Upper lobe of left lung (tissue), 6 donors: ENCODE measurements at places on chromosomes 16 and 17.

DNA sequence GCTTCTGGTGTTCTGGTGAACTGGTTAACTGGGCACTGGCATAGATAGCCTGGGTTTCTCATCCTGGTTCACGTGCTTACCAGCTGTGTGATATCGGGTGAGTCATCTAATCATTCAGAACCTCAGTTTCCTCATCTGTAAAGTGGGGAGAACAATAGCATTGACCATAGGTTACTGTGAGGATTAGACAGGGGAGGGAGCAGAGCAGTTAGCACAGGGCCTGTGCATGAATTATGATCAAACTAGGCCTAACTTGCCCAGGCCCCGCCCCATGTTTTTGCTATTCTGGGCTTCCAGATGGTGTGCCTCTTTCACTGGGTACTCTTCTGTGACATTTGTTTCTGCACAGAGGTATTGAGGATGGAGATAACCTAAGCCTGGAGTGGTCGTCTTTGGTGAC is 4.6 kb upstream of the KLHL36 start:
- no peak for DNase-seq

GRCh38 chr16:85202631-85203461 is 90.6 kb upstream of the CIBAR2 start:
- peak; percentile 30 for DNase-seq

GRCh38 chr17:75442168-75443103 is 14.0 kb upstream of the TMEM94 start:
- DNase-seq, result no peak

- no peak for DNase-seq
These were observed 5.2 kb upstream of the PLLP start for GRCh38 chr16:57289391-57290257.

DNA sequence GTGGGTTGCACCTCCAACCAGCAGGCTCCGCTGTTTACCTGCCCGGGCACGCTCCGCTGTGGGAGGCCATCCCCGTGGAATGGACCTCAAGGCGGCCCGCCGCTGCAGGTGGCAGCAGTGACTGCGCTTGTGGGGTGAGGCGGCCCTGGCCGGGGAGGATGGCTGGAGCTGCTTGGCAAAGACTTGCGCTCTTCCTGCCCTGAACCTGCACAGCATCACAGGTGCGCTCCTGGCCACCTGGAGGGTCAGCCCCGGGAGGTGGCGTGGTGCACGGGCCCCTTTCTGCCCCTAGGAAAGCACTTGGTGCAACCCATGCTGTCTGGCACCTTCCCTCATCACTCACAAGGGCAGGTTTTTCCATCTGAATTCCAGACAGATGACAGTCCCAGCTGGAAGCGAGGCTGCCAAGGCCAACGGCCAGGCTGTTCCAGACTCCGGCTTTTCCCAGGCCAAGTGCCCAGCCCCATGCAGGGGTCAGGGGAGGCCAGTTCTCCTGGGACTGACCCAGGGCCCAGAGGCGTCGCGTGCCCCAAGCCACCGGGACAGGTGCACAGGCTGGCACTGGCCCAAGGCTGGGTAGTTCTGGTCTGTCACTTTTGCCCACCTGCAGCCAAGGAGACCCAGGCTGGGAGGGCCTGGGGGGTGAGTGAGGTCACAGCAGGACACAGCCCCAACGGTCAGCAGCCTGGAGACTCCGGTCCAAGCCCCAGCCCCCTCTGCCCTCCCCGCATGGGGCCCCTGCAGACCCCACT is 13.3 kb downstream of the UTS2R start:
- DNase-seq, result peak; percentile 89

DNA sequence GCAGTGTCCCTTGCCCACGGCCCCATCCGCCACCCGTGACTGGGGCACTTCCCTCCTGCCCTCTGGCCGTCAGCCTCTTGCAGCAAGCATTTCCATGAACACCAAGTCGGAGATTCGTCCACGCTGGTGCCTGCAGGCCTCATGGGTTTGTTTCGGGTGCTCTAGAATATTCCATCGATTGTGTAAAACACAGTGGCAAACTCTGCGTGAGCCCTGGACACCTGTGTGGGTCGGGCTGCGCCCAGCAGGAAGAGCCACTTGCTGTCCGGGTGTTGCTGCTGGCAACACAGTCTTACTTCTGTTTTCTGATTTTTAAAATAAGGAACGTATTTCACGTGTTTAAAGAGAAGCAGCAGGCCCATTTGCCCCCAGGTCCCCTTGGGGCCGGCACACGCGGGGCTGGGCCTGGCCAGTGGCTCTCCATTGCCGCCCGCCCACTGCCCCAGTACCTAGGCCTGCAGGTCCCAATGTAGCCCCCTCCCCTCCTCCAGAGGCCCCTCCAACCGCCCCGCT is 10.0 kb downstream of the CYBC1 start:
- peak; percentile 40 for DNase-seq

DNA sequence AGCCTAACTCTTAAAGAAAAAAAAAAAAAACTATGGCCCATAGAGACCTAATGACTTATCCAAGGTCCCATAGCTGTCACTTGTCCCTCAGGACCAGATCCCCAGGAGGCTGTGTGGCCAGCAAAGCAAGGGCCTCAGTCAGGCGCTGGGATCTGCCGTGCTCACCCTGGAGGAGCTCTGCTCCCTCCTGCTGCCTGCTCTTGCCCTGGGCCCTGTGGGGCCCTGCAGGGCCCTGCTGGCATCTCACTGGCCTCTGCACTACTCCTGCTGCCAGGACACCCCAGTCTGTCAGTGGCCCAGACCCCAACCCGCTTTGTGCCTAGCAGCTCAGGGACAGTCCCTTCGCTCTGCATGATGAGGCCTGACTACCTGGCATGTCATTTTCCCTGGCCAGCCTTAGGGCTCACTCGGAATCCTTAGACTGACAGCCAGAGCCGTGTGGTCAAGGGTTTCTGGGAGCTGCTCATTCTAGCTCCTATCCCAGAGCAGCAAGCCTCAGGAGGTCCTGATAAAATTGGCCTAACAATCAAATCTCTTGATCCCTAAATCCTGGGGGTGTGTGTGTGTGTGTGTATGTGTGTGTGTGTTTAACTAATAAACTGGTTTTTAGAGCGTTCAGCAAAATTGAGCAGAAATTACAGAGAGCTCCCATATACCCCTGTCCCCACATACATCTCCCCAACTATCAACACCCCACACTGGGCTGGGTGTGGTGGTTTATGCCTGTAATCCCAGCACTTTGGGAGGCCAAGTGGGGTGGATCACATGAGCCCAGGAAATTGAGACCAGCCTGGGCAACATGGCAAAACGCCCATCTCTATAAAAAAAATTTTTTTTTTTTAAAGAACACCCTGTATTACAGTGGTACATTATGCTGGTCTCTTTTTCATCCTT is 21.7 kb downstream of the KATNIP start:
- peak; percentile 42 for DNase-seq

- no peak for DNase-seq
These were observed 14.2 kb downstream of the B4GALNT2 start for GRCh38 chr17:49146620-49147306.

- DNase-seq, result no peak
These were observed 3.4 kb downstream of the NOD2 start for GRCh38 chr16:50696575-50697420.

- DNase-seq, result no peak
These were observed 175.3 kb upstream of the FAM20A start for GRCh38 chr17:68776451-68776850.

GRCh38 chr17:57305908-57306504 is 49.7 kb downstream of the MSI2 start:
- DNase-seq, result no peak

- DNase-seq, result no peak
These were observed 3.0 kb downstream of the KRT31 start for GRCh38 chr17:41394254-41394996.

DNA sequence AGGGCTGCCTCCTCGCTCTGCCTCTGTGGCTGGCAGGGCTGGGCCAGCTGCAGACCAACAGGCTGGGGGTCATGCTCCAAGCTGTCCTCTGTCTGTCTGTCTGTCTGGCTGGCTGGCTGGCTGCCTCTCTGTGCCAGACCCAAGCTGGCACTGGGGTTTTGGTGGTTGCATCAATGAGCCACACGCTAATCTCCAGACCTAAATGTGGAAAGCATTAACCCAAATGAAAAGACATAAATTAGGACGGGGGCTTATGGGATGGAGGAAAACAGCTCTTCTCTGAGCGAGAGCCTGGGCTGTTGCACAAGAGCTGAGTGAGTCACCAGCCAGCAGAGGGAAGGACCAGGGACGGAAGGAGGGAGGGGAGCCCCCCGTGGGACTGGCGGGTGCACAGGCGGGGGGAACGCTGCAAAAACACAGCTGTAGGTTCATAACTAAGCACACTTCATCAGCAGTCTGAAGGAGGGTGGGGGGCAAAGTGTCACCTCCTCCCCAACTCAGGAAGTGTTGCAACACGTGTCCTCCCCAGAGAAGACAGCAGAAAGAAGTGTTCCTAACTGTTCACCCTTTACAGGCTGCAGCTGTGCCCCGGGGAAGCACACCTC is 83.4 kb downstream of the GAS7 start:
- peak; percentile 85 for DNase-seq

- DNase-seq, result no peak
These were observed 59.3 kb downstream of the USP10 start for GRCh38 chr16:84759061-84759460.

DNA sequence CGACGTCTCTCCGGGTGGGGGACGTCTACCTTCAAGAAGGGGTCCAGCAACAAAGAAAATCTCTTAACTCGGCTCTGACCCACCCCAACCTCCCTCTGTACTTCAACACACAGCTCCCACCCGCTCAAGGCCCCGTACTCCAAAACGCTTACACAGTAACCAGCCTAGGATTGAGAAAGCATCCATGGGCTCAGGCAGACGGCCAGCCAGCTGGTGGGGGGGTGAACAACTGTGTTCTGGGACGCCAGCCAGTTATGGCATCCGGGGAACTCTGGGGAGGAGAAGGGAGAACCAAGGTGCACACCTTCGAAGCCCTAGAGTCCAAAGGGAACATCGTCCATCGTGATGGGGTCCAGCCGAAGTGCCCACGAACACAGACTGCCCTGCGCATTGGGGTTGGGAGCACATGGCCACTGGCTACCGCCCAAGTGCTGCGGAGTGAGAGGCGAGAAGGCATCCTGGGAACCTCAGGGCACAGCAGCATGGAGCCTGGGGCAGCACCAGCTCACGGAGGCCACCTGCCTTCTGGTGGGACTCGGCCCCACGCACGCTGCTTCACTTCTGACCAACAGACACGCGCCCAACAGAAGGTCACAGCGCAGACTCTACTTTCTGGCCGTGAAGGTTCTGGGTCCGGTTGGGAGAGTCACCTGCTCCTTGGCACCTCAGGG is 14.3 kb downstream of the SLC16A3 start:
- peak; percentile 82 for DNase-seq

GRCh38 chr16:87216148-87216840 is 100.9 kb downstream of the C16orf95 start:
- no peak for DNase-seq

GRCh38 chr16:87628940-87629339 is 26.6 kb downstream of the JPH3 start:
- DNase-seq, result no peak

DNA sequence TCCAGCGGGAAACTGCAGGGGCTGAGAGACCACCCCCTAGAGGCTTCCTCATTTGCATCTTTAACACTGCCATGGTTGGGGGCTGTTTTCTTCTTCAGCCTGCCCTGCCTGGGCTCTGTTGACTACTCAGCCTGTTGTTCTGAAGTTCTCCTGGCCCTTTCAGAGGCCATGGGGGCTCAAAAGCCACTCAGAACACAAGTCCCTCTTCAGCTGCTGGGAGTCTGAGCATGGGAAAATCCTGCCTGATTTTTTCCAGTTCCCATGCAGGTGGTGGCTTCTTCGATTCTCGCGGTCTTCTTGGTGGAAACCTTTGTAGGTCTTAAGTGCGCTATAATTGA is 36.3 kb downstream of the PLCG2 start:
- no peak for DNase-seq

DNA sequence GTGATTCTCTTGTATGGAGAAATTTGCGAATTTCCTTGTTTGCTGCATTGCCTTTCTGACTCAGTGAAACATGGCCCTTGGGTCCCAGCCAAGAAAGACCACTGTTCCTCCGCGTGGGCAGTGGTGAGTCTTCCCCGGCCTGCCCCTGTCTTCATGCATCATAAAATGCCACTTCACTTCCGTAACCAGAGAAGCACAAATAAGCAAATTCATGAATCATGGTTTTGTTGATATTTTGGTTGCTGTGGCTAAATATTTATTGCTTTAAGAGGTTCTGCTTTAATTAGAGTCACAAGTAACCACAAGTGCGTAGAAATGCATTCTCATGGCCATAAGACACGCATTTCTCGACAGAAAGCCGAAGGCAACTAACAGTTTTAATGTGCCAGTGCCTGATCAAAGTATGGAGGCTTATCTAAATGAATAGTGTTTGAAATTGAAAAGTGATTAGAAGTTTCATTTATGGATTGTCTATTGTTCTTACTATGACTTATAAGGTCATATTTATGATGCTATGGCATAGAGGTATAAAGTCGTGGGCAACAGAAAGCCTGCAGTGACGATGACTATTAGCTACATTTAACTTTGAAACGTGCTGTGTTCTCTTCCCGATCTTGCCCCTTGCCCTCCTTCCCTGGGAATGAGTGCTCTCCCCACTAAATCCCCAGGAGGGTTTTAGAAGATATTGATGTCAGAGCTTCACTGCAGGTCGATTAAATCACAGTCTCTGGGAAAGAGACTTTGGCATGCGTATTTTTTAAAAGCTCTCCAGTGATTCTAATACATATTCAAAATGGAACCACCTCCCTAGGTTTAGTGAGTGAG is 76.0 kb downstream of the WIPI1 start:
- peak; percentile 70 for DNase-seq

DNA sequence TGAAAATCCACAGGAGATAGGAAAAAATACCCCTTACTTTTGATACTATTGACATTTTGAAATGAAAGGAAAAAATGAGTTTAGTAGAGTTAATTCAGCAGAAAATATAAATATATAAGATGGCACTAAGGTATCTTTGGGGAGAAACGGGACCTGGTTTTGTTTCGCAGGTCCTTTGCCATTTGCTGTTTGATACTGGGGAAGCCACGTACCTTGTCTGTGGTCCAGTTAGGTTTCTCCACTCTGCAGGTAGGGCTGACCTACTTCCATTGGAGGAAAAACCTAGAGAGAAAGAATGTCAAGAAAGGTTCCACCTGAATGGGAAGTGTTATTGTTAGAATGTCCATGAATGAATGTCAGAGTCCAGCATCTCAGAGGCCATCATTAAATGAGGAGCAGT is 48.1 kb downstream of the HLF start:
- no peak for DNase-seq

GRCh38 chr16:58012481-58012880 is 11.3 kb downstream of the USB1 start:
- no peak for DNase-seq
